Epithelial cell of proximal tubule (primary cell): ENCODE measurements at places on chromosomes 13 and 19. TPM values are rescaled to one million over a fixed set of nuclear protein-coding genes. Genes with fewer than 3 reads are reported as not detected.

WDR88 gene
- total RNA-seq: not detected in 2 replicates

ASPDH gene
- total RNA-seq: not detected in 2 replicates

N4BP2L1 gene
- 2.0 and 3.6 TPM in 2 replicates for total RNA-seq

LRG1 gene
- total RNA-seq: 0.35 TPM in 1 of 2 replicates, not detected in the other

OLFM4 gene
- 0.07 TPM in 1 of 2 replicates, not detected in the other for total RNA-seq

ZNF221 gene
- total RNA-seq: 2.5 and 5.6 TPM in 2 replicates

ZNF492 gene
- 2.3 and 3.1 TPM in 2 replicates for total RNA-seq

ONECUT3 gene
- total RNA-seq: not detected in 2 replicates

FGF22 gene
- total RNA-seq: 0.29 TPM in 1 of 2 replicates, not detected in the other

CAPN12 gene
- 0.51 and 7.3 TPM in 2 replicates for total RNA-seq

LYPD3 gene
- total RNA-seq: 0.98 and 1.6 TPM in 2 replicates
